A549 treated with DMSO at 1 μM for 4 hours (cell line): ENCODE measurements at places on chromosomes 1 and 21. TPM values are rescaled to one million over a fixed set of nuclear protein-coding genes. Genes with fewer than 3 reads are reported as not detected.

The GBP7 gene
- total RNA-seq = not detected in 5 replicates

The SLC9C2 gene
- not detected in 5 replicates for total RNA-seq

The THAP3 gene
- 14.5 to 19.5 TPM (median 19.1 TPM) in 5 replicates for total RNA-seq

The LMX1A gene
- total RNA-seq = not detected in 5 replicates

The MSH4 gene
- 0.02 to 0.07 TPM (median 0.03 TPM) in 3 of 5 replicates, not detected in the others for total RNA-seq

The HFM1 gene
- total RNA-seq = 0.05 to 0.09 TPM (median 0.08 TPM) in 3 of 5 replicates, not detected in the others

The VTCN1 gene
- 0.06 to 0.17 TPM (median 0.06 TPM) in 3 of 5 replicates, not detected in the others for total RNA-seq

The PTPRC gene
- total RNA-seq = not detected in 5 replicates

The HSPA6 gene
- total RNA-seq = 1.5 to 11.0 TPM (median 3.6 TPM) in 5 replicates

The SYT11 gene
- total RNA-seq = 1.1 to 1.7 TPM (median 1.5 TPM) in 5 replicates

The PLEKHN1 gene
- 4.4 to 7.1 TPM (median 6.1 TPM) in 5 replicates for total RNA-seq

The UQCRH gene
- 377 to 534 TPM (median 401 TPM) in 5 replicates for total RNA-seq

The RCAN3 gene
- total RNA-seq = 9.8 to 13.6 TPM (median 12.5 TPM) in 5 replicates

The TTC22 gene
- not detected in 5 replicates for total RNA-seq

The ATP1A4 gene
- not detected in 5 replicates for total RNA-seq

The LCE1B gene
- not detected in 5 replicates for total RNA-seq

The CLK2 gene
- 18.1 to 31.1 TPM (median 29.0 TPM) in 5 replicates for total RNA-seq

The CCDC30 gene
- 0.46 to 1.0 TPM (median 0.77 TPM) in 5 replicates for total RNA-seq

The THRAP3 gene
- total RNA-seq = 55.6 to 65.4 TPM (median 63.3 TPM) in 5 replicates

The DNAJC6 gene
- total RNA-seq = 4.3 to 5.9 TPM (median 5.3 TPM) in 5 replicates

The ZSWIM5 gene
- total RNA-seq = 0.40 to 0.66 TPM (median 0.55 TPM) in 5 replicates

The GUCA2A gene
- not detected in 5 replicates for total RNA-seq

The MAGI3 gene
- 4.5 to 6.3 TPM (median 5.6 TPM) in 5 replicates for total RNA-seq

The MROH7 gene
- total RNA-seq = not detected in 5 replicates

The AMIGO1 gene
- 1.0 to 1.5 TPM (median 1.2 TPM) in 5 replicates for total RNA-seq

The RCSD1 gene
- total RNA-seq = 0.06 to 0.09 TPM (median 0.08 TPM) in 4 of 5 replicates, not detected in the other

The ANGPTL1 gene
- total RNA-seq = not detected in 5 replicates

The ELAVL4 gene
- not detected in 5 replicates for total RNA-seq

The KLHL12 gene
- 16.8 to 20.6 TPM (median 18.8 TPM) in 5 replicates for total RNA-seq

The F13B gene
- 0.05 to 0.13 TPM in 2 of 5 replicates, not detected in the others for total RNA-seq

The KCNE2 gene
- not detected in 5 replicates for total RNA-seq

The DR1 gene
- total RNA-seq = 28.5 to 42.7 TPM (median 37.5 TPM) in 5 replicates

The ASCL5 gene
- total RNA-seq = 0.09 to 0.22 TPM (median 0.14 TPM) in 4 of 5 replicates, not detected in the other

The DYNLT5 gene
- not detected in 5 replicates for total RNA-seq

The FAM72D gene
- total RNA-seq = 5.3 to 7.8 TPM (median 7.0 TPM) in 5 replicates

The TMEM61 gene
- total RNA-seq = 0.34 to 0.50 TPM (median 0.40 TPM) in 3 of 5 replicates, not detected in the others

The NBPF20 gene
- 3.4 to 4.2 TPM (median 3.9 TPM) in 5 replicates for total RNA-seq

The ST6GALNAC5 gene
- total RNA-seq = not detected in 5 replicates

The NTRK1 gene
- total RNA-seq = 0.09 to 0.26 TPM (median 0.17 TPM) in 4 of 5 replicates, not detected in the other
